ENCODE measurements at places on chromosomes 11 and 22.

GRCh38 chr11:62614275-62614674 lies 1.2 kb downstream of the ROM1 start:
- no peak for DNase-seq

DNA sequence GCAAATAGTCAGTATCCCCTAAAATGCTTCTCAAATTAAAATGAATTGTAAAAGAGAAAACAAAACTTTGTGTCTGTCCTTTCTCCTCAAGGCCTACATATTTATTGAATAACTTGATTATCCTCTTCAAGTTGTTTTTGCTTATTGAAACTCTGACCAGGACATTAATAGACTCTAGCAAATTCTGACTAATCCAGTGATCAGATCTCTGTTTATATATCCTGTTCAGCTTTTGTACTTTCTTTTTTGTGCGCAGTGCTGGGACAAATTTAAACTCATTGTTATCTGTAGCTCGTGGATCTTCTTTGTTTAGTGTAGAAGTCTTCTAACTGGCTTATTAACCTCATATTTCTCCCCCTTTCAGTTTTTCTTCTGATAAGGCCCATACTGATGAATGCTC lies 139.9 kb upstream of the SORL1-AS1 start:
- no peak for DNase-seq

DNA sequence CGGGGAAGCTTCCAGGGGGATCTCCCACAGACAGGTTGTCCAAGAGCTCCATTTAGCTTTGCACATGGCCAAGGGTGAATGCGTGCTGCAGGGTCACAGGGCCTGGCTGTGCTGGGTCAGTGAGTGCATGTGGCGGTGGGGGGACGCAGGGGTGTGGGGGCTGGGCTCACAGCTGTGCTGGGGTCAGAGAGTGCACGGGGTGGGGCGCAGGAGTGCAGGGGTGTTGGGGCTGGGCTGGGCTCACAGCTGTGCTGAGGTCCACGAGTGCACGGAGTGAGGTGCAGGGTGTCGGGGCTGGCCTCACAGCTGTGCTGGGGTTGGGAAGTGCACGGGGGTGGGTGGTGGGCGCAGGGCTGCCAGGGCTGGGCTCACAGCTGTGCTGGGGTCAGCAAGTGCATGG lies 557.7 kb downstream of the BRD1 start:
- DNase-seq = no peak

DNA sequence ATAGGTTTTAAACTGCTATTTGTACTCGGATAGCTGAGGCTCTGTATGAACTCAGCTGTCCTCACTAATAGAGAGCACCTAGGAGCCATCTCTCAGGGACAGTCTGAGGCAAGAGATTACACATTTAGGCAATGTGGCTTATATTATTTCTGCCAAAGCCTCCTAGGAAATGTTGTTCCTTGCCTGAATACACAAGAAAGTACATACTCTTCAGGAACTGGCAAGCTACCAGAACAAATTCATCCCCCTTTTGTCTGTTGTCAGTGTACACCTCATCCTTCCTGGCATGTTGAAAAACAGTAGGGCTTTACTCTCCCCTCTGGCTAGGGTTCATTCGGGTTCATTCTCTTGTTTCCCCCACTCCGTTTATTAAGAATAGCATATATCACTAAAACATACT lies 615.9 kb upstream of the FAT3 start:
- no peak for DNase-seq

- no peak for DNase-seq
These were observed 288.4 kb upstream of the CCDC90B start for GRCh38 chr11:83574519-83574918.

GRCh38 chr11:16394947-16395346 lies 38.6 kb upstream of the SOX6 start:
- DNase-seq = no peak

DNA sequence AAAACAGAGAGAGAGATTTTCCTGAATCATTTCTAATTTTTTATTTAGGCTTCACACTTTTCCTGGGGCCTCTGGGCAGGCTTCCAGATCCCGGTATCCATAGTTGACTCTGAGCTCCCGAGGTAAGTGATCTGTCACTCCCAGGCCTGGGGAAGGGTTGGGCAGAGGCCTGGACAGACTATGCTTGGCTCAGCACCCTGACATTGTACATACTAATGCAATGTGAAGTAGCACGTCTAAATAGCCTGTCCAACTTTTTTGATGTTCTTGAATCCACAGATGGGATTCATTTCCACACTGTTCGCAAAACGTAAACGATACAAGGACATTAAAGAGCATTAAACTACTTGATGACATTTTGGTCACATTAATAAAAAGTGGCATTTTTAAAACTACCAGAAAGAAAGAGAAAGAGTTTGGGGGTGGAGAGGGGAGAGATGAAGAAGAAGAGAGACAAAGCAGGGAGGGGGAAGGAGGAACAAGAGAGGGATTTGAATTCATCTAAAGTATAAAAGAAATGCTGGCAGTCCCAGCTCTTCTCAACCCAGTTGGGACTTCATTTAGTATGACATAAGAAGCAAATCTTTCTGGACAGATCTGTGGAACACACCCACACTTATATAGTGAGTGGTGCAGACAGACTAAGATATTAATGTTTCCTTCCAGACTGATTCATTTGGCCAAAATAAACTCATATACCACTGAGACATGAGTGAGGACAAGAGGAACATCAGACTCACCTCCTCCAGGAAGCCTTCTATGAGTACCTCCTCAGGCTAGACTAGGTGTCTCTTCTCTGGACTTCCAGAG lies 514.2 kb downstream of the SOX6 start:
- no peak for DNase-seq

DNA sequence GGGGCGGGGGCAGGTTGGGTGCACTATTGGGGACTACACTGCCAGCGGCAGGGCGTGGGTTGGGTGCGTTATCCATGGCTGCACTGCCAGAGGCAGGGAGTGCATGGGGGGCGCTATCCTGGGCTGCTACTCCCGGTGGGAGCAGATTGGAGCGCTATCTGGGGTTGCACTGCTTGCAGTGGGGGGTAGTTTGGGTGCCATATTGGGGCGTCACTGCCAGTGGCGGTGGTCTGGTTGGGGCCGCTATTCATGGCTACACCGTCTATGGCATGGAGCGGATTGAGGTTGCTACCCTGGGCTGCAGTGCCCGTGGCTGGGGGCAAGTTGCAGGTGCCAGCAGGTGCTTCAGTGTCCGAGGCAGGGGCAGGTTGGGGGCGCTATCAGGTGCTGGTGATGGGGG lies 36.2 kb downstream of the C22orf42 start:
- no peak for DNase-seq

- DNase-seq = no peak
These were observed 39.8 kb upstream of the MTNR1B start for GRCh38 chr11:92929653-92930052.

- no peak for DNase-seq
These were observed 19.7 kb downstream of the ZNRF3 start for GRCh38 chr22:28903080-28903479.

DNA sequence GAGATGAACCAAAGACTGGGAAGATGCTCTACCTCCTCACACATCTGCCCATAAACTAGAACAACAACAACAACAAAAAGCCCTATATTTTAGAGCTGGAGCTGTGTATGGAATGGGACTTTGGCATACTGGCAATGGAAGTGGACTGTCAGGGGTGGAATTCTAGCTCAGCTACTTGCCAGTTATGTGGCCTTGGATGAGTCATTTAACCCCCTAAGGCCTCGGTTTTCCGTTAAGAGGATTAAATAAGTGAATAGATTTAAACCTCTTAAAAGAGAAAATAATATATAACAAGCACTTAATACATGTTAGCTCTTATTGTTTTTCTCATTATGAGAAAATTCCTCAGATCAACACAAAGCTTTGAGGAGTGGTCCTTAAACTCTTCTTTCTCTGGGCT lies 195.0 kb downstream of the KIF18A start:
- DNase-seq = no peak

DNA sequence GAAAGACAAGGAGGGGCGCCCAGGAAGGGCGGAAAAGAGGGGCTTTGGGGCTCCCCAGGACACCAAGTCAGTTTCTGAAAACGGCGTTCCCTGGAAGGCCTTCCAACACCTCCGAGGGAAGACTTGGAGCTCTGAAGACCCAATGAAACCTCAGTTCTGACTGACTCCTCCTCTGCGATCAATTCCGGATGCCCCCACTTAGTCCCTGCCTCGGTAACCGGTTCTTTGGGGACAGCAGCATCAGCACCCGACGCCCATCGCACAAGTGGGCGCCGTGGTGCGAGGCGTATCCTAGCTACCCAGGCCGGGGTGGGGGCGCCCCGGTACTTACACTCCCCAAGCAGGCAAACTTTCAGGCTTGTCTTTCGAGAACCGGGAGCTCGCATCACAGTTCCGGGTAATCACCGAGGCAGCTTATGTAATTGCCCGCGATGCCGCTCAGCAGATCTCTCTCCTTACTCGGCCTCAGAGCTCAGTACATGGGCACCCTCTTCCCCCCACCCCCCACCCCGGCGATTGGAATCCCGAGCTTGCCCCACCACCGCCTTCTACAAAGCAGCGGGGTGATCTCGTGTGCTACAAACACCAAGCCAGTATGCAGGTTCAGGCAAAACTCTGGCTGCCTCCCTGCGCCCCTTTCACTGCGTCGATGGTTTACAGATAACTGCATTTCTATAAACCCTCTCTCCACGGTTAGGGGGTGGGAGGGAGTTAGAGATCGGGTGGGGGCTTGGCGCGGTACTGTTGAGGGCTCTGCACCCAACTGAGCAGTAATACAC lies 2.0 kb downstream of the TENM4 start:
- peak; percentile 58 for DNase-seq

GRCh38 chr11:95404370-95404769 lies 173.4 kb upstream of the SESN3 start:
- DNase-seq = no peak

GRCh38 chr22:24118689-24119384 lies 62.5 kb upstream of the SUSD2 start:
- DNase-seq = no peak

GRCh38 chr11:18455686-18456372 lies at the start of gene LDHAL6A:
Gene LDHAL6A (plus strand): TSS chr11:18455856. CDS start chr11:18456681, 825 bp downstream.
- DNase-seq = peak; percentile 50

DNA sequence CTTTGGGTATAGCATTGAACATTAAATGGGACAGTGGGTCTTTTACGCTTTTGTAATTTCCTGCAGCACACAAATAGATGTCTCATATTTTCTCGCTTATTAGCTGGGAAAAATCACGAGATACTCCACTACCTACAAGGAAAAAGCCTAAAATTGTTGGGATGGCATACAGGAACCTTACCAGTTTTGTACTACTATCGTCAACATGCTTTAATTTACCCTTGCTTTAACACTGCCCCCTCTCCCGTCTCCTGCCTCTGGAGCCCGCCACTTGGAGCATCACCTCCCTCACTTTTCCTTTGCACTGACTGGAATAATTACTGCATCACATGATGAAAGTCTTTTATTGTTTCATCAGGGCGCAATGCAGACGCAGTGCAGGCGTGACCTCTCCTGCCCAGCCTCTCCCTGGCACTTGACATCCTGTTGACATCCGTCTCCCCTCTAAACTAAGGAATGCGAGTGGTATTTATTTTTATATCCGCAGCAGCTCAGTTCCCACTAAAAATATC lies 1.0 kb upstream of the FNBP4 start:
- peak; percentile 65 for DNase-seq

GRCh38 chr11:34344410-34344767 lies 13.4 kb downstream of the ABTB2 start:
- DNase-seq = no peak

DNA sequence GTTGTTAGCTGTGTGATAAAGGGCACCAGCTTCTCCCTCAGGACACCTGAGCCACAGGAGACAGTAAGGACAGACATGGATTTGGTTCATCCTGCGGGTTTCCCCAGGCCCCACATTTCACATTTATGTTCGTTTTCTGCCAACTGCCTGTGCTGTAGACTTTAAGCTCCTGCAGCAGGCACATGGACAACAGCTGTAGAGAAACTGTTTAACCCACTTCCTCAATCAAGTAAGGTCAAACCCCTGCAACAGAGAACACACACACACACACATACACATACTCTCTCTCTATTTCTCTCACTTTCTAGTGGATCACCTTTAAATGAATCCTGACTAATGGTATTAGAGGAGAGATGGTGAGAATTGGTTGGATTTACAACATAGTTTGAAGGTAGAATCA lies 90.7 kb downstream of the C11orf87 start:
- DNase-seq = no peak

DNA sequence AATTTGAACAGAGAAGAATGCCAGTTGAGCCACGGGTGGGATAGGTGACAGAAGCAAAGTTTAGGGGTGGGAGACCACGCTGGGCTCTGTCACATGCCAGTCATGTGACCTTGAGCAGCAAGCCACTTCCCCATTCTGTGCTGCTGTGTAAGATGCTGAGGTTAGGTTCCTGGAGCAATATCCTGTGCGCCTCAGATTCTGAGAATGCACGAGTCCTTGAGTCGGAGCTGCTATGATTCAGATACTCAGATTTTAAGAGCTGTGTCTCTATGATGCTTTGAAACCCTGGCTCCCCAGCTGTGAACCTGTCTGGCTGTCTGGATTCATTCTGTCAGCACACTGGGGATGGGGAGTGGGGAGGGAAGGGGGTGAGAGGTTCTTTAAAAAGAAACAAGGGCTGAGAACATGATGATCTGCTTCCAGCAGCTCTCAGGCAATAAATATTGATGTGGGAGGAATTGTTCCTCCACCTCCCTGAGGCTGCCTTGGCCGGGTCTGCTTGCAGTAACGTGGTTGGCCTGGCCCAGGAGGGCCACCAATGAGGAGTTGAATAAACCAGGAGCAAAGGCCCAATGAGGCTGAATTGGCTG lies 24.0 kb downstream of the SLCO2B1 start:
- no peak for DNase-seq

DNA sequence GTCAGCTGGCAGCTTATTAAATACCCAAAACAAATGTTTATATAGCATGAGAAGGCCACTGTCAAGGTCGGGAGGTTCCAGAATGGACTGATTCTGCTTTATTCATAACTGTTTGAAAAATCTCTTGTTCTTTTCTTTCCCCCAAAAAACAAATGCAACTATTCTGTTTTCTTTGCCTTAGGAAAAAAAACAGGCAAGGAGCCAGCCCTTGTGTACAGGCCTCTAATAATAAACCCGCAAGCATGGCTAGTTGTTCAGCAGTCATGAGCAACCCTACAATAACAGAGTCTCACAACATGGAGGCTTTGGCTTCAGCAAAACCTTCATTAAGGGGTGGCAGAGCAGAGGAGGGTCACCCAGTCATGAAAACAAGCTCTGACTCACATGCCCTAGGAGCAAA lies 191.7 kb downstream of the KIRREL3 start:
- no peak for DNase-seq

GRCh38 chr11:38476808-38477575 lies 1879.0 kb upstream of the RAG2 start:
- DNase-seq = no peak

DNA sequence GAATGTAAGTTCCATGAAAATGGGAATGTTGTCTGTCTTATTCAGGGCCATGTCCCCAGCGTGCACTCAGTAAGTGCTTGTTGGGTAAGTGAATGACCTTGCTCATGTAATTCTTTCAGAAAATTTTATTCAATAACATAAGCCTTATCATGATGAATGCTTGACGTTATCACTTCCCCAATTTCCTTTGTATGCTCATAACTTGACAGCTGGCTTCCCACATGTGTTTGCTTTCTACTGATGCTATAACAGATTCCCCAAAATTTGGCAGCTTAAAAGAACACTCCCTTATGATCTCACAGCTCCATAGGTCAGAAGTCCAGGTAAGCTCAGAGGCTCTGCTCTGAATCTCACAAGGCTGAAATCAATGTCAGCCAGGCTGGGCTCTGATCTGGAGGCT lies 155.8 kb upstream of the POU2AF2 start:
- DNase-seq = no peak

GRCh38 chr22:41127451-41127850 lies 35.1 kb downstream of the EP300 start:
- DNase-seq = no peak

All from GM23338 (cell line).